LoVo (cell line): ENCODE measurements at places on chromosomes 3 and 15.

GRCh38 chr3:154794814-154795445 lies 285.2 kb upstream of the MME start:
- DNase-seq, result no peak

DNA sequence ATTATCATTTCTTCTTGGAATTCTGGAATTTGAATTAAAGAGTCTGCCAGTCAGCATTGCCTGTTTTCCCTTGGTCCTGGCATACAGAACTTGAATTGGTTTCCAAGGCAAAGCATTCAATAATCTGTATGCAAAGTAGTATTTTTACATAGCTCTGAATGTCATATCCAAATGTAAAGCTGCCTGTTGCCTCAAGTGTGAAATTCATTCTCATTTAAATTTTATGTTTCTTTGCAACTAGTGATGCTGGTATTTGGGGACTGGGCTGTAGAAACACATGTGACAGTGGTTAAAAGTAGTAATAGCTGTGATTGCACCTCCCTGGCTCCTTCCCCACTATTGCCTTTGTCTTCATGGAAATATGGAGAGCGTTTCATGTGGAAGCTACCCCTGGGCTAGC lies 743.9 kb upstream of the GOLIM4 start:
- no peak for DNase-seq

DNA sequence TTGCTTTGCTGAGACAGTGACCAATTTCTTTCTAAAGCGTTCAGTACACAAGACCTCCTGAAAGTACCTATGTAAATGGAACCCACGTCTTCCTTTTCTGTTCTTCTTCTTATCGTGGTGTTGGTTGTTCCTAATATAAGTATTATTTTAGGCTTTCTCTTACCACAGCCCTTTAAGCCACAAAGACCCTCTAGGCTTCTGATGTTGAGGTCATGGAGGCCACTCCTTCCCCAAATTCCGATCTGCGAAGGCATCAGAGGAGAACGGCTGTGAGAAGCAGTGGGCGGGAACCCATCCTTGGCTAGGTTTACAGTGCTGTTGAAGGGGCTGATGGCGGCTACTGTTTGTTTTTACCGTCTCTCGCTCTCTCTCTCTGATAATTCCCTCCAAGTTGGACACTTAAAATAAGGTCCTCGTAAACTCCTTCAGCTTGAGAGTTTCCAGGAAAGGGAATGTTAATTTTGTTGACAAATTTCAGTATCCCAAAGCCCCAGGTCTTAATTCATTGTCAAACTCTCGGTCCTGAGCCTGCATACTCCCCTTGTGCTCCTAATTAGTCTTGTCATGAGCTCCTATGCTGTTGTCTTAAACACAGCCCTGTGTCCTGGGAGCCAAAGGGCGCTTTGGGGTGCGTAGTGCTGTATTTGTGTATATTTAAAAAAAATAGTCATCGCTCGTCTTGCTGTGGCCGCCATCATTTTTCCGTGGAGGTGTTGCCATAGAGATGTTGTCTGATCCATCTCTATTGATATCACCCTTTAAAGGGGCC lies 178.8 kb downstream of the OPA1 start:
- no peak for DNase-seq

DNA sequence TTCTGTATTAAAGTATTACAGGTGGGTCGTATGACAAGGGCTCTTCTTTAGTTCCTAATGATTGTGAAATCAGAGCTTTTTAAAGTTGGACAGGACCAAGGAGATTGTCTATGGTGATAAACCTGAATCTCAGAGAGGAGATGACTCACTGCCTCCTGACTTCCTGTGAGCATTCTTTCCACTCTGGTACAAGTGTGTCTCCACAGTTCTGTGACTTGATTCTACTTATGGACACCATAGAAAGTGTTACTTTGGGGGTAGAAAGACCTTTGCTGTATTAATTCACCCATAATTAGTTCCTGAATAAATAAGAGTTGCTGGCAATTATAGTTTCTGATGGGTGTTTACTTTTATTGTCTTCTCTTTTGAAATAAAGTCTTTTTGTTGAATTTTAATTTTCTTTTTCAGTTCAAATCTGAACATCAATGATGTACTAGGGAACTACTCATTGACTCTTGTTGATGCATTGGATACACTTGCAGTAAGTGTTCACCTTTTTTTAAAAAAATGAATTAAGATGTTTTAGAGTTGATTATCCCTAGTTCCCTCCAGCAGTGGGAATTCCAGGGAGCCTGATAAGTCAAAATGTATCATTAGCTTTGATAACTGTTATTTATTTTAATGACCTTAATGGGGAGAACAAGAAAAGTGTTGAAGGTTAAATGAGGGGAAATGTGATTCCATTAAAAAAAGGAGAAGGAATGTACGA lies 7.4 kb downstream of the EDEM1 start:
- peak; percentile 74 for DNase-seq

- no peak for DNase-seq
Measured at GRCh38 chr3:172561897-172562640, 38.8 kb upstream of the TNFSF10 start.

DNA sequence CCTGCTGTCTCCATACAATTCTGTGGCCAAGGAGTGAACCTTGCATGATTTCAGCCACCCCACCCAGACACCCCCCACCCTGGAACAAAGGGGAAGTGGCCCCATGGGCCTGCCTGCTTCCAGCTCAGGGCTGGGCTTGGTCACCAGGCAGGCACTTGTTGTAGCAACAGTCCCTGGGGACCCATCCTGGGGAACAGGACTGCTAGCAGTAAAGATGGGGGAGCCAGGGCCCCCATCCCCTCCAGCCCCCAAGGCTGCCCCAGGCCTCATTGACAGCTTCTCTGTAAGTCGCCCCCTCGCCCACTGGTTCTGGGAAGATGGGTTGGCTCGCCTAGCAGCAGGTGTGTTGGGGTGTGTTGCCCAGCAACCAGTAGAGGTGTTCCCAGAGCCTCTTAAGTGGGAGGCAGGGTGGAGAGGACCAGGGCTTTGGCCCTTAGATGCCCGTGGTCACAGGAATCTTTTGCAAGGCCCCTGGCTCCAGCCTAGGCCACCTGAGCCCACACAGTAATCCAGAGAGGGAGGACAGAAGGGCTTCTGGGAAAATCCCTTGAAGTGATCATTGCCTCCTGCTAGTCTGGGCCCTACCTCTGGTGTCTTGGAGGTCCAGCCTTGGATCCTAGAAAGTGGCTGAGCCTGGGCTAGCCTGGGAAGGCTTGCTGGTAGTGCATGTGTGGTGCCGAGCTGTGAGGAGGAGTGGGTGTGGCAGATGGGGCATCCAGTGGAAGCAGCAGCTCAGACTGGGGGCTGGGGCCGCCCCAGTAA lies 48.9 kb downstream of the CYP11A1 start:
- DNase-seq, result no peak

DNA sequence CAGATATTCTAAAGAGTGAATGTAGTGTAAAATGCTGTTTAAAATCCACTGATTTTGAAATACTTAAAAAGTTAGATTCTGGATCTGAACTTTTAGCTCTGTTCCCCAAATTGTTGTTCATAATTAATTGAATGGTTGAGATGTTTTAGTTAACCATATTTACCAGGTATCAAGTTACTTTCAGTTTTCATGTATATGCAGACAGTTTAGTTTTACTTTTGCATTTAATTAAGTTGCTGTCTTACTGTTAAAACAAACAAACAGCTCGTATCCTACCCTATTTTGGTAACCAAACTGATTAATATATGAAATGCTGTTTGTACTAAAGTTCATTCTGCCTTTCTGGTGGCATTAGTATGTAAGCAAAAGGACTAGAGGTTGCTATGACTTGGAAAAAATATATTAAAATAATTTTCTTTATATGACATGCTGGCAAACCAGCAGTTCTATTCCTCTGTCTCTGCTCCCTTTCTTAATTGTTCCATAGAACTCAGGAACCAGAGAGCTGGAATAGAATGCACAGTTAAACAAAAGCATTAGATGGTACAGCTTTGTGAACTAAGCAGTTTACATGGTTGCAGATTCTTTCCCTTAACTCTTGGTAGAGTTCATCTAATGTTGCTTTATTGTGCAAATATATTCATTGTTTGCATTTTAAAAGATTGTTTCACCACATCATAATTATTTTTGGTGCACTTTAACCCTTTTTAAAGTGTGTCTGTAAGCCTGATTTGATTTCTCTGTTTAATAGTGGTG lies 39.5 kb upstream of the SCAANT1 start:
- DNase-seq, result no peak

- no peak for DNase-seq
Measured at GRCh38 chr3:11021611-11022011, 29.1 kb downstream of the SLC6A1 start.

DNA sequence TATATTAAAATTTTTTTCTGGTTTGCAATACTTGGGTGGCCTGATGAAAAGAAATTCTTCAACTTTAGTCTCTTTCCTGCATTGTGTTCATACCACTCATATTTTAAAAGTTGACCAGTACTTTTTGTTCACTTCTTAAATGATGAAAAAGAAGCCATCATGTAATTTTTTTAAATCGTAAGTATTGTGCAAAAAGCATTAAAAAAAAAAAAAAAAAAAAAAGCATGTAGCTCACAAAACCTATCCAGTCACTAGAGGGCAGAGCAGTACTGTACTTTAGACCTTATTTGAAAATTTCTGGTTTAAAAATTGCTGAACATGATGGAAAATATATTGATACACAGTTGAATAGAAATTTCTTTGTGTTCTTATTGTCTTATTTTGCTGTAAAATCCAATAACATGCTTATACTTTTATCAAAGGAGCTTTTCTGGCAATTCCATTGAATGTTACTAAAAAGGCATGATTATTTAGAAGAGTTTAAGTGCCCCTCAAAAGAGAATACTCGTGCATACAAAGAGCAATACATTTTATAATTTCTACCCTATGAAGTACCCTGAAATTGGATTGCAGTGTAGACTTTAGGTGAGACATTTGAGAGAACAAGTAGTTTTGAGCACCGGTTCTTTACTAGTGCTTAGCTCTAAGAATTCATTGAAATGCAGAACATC lies 137.7 kb downstream of the BBX start:
- DNase-seq, result no peak

DNA sequence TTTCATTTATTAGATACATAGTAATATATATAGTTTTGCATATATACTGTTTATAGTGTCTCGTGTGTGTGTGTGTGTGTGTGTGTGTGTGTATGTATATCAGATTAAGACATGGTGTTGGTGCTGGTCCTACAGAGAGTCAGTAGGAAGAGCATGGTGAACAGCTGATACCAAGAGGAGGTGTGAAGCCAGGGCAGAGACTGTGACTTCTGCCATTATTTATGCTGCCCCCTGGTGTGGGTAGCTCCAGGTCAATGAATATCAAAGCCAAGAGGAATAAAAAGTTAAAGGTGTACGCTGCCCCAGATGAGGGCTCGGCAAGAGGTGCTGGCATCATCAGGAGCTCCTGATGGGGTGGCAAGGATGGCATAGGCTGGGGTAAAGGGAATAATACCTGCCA lies 299.5 kb upstream of the RASGRP1 start:
- DNase-seq, result no peak

GRCh38 chr3:61979638-61980037 lies 393.7 kb downstream of the FEZF2 start:
- no peak for DNase-seq

DNA sequence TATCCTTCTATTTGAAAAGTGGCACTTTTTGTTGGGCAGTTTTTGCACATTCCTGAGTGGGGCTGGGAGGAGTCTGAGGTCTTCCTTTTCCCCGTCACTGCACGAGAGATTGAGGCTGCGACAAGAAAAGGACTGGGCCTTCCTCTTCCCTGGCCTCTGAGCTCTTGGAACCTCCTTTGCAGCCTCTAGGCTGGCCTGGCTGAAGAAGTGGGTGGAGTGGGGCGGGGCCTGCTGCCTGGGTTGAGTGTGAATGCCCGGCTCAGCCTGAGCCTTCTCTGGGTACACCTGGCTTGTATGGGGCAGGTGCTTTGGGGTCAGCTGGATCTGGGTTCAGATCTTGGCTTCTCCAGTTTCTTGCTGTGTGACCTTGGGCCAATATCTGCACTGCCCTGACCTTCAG lies 43.1 kb downstream of the PLXNA1 start:
- no peak for DNase-seq

GRCh38 chr3:170690661-170690981 lies 104.7 kb upstream of the SLC7A14 start:
- DNase-seq, result no peak

DNA sequence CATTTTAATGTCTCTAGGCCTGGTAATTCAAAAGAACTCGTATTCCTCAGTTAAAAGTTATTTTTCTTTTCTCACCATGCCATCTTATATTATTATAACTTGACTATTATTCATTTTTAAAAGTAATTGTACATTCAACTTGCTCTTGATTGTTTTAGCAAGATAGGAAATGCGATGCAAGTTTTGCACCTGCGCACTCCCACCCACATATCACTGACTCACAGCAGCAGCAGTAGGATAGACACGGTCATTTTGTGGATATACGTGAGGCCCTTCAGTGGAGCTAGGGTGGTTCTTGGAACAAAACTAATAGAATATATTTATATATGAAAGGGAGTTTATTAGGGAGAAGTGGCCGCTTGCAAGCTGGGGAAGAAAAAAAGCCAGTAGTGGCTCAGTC lies 95.5 kb upstream of the UBE3A start:
- DNase-seq, result no peak

GRCh38 chr3:13014755-13015285 lies 58.4 kb downstream of the IQSEC1 start:
- DNase-seq, result no peak

GRCh38 chr15:87567406-87568030 lies 689.0 kb downstream of the NTRK3 start:
- DNase-seq, result no peak

DNA sequence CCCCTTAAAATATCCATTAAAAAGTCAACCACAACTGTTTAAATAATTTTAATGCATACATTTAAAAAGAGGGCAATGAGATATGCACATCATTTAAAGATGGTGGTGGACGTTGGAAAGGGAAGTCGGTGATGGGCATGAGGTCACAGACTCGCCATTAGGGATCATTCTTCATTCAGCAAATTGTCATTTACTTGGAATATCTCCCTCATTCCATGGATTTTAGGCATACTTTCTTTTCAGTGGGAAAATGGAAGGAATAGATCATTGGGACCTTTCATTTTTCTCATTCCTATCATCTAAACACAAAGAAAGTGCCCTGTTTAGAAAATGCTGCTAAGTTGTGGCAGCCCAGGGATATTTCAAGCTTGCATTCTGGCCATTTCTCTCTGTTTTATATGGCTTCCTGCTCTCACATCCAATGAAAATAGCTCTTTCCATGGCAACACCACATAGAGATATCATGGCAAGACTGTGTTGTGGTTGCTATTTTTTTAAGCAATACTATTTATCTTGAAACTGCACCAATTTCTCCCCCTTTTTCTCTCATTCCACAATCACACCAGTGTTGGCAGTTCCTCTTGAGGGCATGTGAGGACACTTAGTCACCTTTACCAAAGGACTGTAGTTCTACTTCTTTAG lies 40.7 kb upstream of the LMCD1 start:
- DNase-seq, result no peak
